BJ (cell line): ENCODE measurements at places on chromosomes 2 and 18. TPM values are rescaled to one million over a fixed set of nuclear protein-coding genes. Genes with fewer than 3 reads are reported as not detected.

Gene MROH2A
- not detected in 2 replicates for polyA plus RNA-seq

Gene ATG4B
- 79.8 and 122 TPM in 2 replicates for polyA plus RNA-seq

Gene NOL4
- polyA plus RNA-seq, result not detected in 2 replicates

Gene MDH1B
- polyA plus RNA-seq, result 0.39 and 0.76 TPM in 2 replicates

Gene VWC2L
- not detected in 2 replicates for polyA plus RNA-seq

Gene LRP2
- not detected in 2 replicates for polyA plus RNA-seq

Gene C2orf68
- 16.4 and 18.9 TPM in 2 replicates for polyA plus RNA-seq

Gene LAMA3
- polyA plus RNA-seq, result 5.6 and 6.6 TPM in 2 replicates

Gene CIB4
- polyA plus RNA-seq, result not detected in 2 replicates

Gene HOXD12
- polyA plus RNA-seq, result not detected in 2 replicates

Gene PER2
- polyA plus RNA-seq, result 2.6 and 3.1 TPM in 2 replicates

Gene EDAR
- not detected in 2 replicates for polyA plus RNA-seq

Gene LONRF2
- polyA plus RNA-seq, result 0.02 and 0.04 TPM in 2 replicates

Gene CDH2
- polyA plus RNA-seq, result 180 and 254 TPM in 2 replicates

Gene MBD5
- 20.4 and 28.1 TPM in 2 replicates for polyA plus RNA-seq

Gene DNER
- 0.02 TPM in 2 replicates for polyA plus RNA-seq

Gene PDE1A
- 1.0 and 1.8 TPM in 2 replicates for polyA plus RNA-seq

Gene RGPD4
- polyA plus RNA-seq, result 0.04 TPM in 1 of 2 replicates, not detected in the other

Gene TXNDC9
- 29.2 and 39.0 TPM in 2 replicates for polyA plus RNA-seq
